ENCODE measurements at places on chromosomes 3 and 15.
A peak's percentile ranks its signal among the peaks of the same experiment; 100 is the strongest.

GRCh38 chr15:67358812-67359211, 104.2 kb downstream of the IQCH start:
- no peak for DNase-seq

- DNase-seq: peak; percentile 55
Observed at GRCh38 chr15:70424937-70425411, 327.3 kb upstream of the TLE3 start.

GRCh38 chr15:51561271-51561670, 61.3 kb downstream of the DMXL2 start:
- DNase-seq: no peak

GRCh38 chr3:45075821-45076625, 49.9 kb downstream of the CLEC3B start:
- no peak for DNase-seq

- DNase-seq: no peak
Observed at GRCh38 chr3:58341376-58341775, 8.7 kb downstream of the PXK start.

All from activated T-cell treated with anti-CD3 and anti-CD28 coated beads, Interleukin-2, amount 50 U/mL, for 48 hours (primary cell).